ENCODE measurements at places on chromosomes 4 and X.

DNA sequence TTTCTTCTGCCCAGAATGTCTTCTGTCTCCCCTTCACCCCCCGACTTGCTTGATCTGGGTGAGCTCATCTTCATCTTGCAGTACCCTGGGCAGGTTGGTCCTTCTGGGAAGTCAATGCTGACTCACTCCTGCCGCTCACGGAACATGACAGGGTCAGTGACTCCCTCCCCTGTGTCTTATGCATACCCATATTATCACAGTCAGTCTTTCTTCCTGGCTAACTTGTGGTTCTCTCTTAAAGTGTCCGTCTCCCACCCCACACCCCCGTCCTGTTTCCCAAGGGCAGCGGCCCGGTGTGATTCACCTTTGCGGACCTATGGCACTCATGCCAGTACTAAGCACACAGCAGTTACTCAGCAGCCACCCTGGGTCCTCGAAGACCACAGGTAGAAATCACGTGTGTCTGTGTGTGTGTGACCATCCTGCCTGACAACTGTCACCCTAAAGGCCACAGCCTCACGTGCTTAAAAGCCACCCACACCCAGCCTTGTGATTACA is 17.7 kb downstream of the IQSEC2 start:
- DNase-seq: no peak

DNA sequence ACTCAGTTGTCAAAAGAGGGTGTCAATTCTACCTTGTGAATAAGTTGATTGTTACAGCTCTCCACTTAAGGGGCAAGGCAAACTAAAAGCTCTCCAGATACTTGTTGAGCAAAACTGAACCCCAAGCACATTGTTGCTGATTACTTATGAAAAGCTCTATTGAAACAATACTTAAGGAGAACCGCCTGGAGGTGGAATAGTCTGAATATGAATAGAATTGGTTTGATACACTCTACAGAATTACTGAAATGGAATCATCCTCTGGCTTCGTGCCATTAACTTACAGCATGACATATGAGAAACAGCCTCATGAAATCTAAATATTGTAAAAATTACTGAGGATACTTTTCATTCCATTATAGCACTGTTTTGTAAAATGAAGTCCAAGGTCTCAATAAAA is 127.0 kb upstream of the SH3RF1 start:
- no peak for DNase-seq

- DNase-seq: no peak
Observed at GRCh38 chr4:108166441-108167315, 2.1 kb downstream of the LEF1 start.

- DNase-seq: peak; percentile 6
Observed at GRCh38 chr4:139556724-139557555, 921 bp upstream of the SETD7 start.

DNA sequence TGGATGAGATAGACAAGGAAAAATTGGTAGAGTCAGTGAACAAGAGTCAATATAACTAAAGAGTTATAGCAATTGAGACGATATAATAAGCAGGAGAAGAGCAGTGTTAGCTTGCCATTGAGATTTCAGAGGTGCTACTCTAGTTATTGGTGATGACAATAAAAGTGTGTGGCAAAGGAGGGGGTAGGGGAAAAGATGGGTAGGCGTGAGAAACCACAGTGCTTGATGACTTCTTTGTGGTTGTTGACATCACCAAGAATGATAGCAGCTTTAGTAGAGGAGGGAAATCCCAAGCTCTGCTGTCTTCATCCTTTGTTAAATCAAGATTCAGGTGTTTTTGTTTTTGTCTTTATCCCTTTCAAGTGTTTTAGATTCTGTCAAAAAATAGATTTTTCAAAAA is 179.9 kb upstream of the PPP3CA start:
- DNase-seq: peak; percentile 33
